Thymus (tissue), 14 donors: ENCODE measurements at places on chromosomes 3 and 15.

DNA sequence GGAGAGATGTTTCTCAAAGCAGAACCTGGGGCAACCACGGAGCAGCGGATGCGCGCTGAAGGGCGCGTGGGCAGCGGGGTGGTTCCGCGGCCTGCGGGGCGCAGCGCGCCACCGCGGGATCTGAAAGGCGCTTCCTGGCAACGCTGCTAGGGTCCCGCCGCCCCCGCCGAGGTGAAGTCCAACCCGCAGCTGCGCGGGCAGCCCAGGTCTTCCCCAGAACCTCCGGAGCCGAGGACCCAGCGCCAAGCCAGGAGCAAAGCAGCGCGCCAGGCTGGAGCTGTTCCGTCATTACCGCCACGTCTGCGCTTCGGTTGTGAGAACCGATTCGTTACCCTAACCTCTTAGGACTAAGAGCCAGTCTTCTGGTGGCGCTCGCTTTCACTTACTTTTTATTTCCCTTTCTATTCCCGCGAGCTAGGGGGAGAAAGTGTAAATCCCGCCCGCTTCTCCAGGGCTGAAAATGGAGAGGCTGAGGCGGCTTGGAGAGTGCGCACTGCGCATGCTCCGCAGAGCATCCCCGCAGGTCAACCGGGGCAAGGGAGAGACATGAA, 3.2 kb upstream of the GABRG3 start:
- no peak for DNase-seq

- no peak for DNase-seq
Observed at GRCh38 chr3:86788371-86788770, 202.6 kb downstream of the VGLL3 start.

- no peak for DNase-seq
Observed at GRCh38 chr3:10357592-10358308, 36.8 kb upstream of the SEC13 start.

DNA sequence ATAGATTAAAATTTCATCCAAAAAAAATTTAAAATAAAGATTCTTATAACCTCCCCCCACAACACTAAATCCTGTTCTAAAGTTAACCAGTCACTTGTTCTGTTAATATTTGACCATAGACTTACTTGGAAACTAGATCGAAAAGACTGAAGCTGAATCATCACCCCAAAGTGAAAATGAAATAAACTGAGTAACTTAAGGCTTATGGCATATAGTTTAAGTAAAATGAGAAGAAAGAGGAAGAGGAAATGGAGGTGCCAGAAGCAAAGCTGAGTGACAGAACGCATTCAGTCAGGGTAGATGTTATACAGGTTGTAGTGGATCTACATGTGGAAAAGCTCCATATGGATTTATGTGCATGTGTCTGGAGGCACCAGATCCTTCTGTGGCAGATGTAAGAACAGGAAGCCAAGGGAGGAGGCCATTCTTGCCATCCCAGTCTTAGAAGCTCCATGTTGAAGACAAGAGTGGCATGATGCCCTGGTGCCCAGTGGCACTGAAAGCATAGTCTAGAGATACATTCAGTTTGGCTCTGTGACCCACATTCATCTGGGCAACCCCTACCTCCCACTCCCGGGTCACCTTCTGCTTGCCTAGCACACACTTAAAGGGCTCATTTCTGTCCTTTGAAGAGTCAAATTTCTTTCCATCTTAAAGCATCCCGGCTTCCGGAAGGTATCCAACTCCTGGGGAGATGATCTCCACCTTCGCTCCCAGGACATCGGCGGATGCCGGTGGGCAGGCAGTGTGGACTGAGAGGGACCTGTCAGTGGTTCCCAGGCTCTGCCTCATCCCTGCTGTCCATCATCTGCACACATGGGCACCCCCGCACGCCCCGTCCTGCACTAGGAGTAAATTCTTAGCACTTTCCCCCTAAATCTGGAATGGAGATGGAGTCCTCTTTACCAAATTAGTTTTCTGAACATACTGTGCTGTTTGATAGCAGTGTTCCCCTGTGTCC, 90.8 kb downstream of the NEO1 start:
- DNase-seq, result no peak

DNA sequence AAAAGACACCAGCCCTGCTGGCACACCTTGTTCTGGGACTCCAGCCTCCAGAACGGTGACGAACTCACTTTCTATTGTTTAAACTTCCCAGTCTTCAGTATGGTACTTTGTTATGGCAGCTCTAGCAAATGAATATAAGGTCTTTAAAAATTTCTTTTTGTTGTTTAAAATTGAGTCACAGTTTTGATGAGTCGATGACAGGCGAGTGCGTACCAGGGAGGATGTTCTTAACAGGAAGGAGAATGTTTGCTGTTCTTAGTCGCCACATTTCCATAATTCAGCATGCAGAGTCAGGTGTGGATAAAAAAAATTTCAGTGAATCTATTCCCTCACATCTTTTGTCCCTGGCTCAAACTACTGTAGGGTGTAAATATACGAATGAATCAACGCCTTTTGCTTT, 12.4 kb downstream of the DNASE1L3 start:
- DNase-seq, result no peak
